ENCODE measurements at places on chromosomes 7 and 10.

DNA sequence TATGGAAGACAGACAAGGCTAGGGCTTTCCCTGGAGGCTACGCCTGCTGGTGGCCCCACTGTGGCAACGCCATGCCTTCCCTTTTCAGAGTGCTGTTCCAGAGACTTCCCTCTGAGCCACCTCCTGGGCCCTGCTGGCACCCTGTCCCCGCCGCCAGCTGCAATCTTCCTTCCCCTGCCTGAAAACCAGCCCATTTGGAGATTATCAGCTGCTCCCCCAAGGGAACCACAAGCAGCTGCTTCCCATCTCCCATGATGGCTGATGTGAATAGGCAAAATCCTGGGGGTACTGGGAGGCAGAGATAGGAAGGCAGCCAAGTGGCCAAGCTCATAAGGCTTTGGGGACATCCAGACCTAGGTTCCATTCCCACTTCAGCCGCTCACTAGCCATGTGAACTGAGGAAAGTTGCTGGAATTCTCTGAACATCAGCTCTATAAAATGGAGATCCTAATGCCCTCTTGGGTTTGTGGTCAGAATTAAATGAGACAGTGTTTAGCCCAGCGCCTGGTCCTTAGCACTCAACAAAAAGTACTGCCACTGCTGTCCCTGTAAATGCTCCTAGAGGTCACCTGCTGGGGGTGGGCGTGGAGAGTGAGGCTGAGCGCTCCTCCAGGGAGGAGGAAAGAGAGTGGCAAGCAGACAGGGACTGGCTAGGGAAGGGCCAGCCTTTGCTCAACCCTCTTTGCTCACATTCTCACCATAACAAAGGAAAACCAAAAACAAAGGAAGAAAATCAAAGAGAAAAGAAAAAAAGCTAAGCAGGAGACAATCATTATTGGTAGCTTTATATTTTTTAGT lies 5.9 kb downstream of the TSPAN33 start:
- DNase-seq, result peak; percentile 97

GRCh38 chr7:39824456-39825200 lies 125.4 kb upstream of the CDK13 start:
- DNase-seq, result peak; percentile 60

GRCh38 chr10:98403812-98404504 lies 11.0 kb downstream of the PYROXD2 start:
- DNase-seq, result no peak

- DNase-seq, result no peak
These were observed 2.4 kb downstream of the BRI3 start for GRCh38 chr7:98283887-98284222.

GRCh38 chr7:79142706-79143105 lies 310.8 kb downstream of the MAGI2 start:
- no peak for DNase-seq

DNA sequence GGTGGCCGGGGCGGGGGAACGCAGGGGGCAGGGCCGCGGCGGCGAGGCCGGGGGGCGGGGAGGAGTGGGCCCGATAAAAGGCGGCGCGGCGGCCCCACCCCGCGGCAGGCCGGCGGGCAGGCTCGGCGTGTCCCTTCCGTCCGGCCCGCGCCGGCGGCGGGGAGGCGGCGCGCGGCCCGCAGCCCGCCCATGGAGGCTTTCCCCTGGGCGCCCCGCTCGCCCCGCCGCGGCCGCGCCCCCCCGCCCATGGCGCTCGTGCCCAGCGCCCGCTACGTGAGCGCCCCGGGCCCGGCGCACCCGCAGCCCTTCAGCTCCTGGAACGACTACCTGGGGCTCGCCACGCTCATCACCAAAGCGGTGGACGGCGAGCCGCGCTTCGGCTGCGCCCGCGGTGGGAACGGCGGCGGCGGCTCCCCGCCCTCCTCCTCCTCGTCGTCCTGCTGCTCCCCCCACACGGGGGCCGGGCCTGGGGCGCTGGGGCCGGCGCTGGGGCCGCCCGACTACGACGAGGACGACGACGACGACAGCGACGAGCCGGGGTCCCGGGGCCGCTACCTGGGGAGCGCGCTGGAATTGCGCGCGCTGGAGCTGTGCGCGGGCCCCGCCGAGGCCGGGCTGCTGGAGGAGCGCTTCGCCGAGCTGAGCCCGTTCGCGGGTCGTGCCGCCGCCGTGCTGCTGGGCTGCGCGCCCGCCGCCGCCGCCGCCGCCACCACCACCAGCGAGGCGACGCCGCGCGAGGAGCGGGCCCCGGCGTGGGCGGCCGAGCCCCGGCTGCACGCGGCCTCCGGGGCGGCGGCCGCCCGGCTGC lies at the start of gene NANOS1:
TSS of gene NANOS1 (plus strand) at position 102 of the 808 bp plus-strand sequence. CDS start at position 190, 88 bp downstream.
- DNase-seq, result peak; percentile 57

DNA sequence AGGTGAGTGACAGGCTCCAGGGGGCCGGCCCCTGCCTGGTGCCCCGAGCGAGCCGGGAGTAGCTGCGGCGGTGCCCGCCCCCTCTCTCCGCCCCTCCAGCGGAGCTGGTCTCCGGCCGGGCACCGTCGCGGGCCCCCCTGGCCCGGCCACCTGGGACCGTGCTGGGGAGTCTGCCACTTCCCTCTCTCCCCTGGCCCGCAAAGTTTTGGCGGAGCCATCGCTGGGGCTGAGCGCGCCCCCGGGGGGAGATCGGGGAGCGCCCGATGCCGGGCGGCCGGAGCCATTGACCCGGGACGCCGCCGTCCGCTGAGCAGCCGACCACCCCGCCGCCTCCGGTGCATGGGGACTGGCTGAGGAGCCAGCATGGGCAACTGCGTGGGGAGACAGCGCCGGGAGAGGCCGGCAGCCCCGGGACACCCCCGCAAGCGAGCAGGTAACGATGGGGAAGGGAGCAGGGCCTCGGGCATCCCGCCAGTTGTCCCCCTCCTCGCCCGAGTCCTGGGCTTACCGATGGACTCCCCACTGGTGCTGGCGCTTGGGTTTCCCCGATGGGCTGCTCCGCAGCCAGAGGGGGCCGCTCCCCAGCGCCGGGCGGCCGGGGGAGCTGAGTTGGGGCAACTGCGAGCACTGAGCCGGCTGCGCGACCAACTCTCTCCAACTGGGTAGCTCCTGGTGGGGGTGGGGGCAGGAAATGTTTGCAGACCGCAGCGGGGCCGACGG lies at the start of gene UBTD1:
TSS of gene UBTD1 (plus strand) at position 84 of the 720 bp plus-strand sequence. CDS start at position 364, 280 bp downstream.
- DNase-seq, result peak; percentile 42

DNA sequence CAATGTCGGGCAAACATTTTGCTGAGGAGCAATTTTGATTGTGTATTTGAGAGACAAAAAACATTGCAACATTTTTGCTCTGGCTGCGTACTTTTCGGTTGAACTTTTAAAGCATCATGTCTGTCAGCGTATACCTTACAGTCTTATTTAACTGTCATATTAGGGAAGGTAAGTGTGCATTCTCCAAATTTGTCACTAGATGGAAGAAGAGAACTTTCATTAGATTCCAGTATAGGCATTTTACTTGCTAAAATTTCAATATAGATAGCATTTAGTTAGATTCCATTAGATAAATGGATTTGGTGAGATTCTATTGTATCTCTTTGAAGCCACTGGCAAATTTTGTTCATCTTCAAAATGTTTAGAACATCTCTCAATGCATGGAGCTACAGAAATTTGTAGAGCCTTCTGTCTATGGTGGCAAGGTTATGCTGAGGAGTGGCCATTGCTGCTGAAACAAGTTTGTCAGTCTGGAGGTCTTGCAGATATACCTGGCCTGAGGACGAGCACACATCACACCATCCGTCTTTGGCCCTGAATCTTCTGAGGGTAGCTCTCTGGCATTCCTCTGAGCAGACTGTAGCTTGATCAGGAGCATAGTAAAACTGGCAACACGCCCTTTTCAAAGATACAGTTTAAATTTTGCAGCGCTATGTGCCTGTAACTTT lies 437.5 kb upstream of the MBL2 start:
- DNase-seq, result peak; percentile 38

DNA sequence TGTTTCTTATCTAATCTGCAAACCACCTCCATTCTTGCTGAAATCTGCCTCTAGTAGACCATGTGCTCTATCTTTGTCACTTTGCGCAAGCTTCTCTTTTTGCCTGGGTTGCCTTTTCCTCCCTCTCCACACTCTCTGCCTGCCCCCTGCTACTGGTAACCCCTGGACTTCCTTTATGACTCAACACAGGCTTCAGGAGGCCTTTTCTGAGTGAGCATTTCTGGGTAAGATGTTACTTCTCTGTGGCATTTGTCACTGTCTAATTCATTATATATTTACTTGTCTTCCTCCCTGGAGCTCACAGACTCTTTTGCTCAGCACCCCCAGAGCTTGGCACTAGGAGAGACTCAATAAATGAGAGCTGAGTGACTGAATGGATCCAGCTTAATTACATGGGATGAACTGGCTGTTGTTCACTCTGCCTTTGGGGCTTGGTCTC lies 8.4 kb downstream of the GOLGA7B start:
- DNase-seq, result peak; percentile 77

DNA sequence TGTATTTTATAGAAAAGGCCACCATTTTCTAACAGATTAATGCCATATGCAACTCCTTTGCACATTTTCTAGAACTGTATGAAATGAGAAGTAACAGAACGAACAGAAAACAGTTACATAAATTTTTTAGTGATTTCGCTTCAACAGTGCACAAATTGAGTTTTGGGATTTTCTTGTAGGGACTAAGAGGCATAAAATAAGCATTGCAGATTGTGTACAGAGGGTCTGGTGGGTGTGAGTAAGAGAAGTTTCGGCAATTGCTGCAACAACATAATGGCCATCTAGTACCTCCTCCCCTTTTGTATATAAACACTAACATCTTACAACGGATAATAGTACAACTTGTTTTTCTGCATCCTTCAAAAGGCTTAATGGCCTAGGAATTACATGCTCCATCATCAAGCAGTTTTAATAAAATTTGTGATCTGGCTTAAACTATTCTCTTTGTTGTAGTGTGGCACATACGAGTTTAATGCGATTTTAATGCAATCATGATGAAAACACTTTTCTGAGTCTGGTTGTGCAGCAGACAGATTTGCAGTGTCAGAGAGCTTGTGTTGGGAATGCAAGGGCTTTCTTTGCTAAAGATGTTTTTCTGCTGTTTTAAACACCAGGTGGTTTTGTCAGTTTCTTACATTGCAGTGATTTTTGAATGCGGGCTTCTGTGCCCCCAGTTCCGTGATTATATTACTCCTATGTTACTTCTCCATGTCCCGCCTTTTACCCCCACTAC lies 2.9 kb downstream of the GLCCI1 start:
- no peak for DNase-seq

- DNase-seq, result peak; percentile 82
These were observed 2.0 kb downstream of the SRGN start for GRCh38 chr10:69089638-69090599.

DNA sequence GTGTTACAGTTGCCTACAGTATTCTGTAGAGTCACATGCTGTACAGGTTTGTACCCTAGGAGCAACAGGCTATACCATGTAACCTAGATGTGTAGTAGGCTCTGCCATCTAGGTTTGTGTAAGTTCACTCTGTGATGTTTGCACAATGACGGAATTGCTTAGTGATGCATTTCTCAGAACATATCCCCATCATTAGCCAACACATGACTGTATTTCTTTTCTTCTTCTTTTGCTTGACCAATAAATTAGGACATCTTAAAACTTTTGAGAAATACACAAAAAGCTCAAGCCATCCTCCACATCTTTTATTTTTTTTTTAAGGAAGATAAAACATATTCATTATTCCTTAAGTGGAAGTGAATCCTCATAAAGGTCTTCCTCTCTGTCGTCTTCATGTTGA lies 5.4 kb upstream of the PFKFB3 start:
- DNase-seq, result no peak

DNA sequence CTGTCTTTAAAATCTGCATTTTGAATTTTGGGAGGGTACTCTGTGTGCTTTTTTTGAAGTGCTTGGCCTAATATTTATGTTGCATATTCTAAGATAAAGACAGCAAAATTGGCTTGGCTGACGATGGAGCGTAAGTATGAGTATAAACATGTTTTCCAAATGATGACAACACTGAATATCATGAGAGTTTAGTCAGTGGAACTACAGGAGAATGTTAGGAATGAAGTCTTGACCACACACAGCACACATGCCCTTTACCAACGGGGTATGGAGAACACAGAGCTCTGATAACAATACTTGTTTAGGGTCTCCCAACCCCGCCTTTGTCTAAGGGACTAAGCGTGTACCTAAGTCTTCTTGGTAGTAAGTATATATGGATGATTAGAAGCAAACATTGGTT lies 253.9 kb upstream of the FZD8 start:
- DNase-seq, result no peak

DNA sequence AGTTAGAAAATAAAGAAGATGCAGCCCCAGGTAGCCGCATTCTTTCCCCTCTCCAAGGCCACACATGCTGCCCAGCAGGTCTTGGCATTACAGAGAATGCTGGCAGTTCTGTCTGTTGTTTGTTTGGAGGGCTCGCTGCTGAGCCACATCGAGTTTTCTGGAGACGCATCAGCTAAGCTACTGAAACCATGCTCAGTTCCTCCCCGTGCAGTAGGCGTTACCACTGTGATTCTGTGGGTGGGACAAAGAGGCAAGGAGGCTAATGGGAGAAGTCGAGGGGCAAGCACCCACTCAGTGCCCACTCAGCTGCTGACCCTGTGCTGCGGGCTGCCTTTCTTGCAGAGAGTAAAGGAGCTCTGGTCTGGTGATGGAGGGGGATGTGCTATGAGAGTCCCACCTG lies 15.5 kb upstream of the GTPBP4 start:
- DNase-seq, result no peak

GRCh38 chr10:5373891-5374611 lies 9.3 kb downstream of the UCN3 start:
- DNase-seq, result no peak

GRCh38 chr7:43469051-43469450 lies 113.9 kb upstream of the STK17A start:
- peak; percentile 18 for DNase-seq

GRCh38 chr7:36658335-36659171 lies 65.7 kb downstream of the AOAH start:
- no peak for DNase-seq

GRCh38 chr7:401495-401894 lies 111.5 kb downstream of the FOXL3 start:
- no peak for DNase-seq

DNA sequence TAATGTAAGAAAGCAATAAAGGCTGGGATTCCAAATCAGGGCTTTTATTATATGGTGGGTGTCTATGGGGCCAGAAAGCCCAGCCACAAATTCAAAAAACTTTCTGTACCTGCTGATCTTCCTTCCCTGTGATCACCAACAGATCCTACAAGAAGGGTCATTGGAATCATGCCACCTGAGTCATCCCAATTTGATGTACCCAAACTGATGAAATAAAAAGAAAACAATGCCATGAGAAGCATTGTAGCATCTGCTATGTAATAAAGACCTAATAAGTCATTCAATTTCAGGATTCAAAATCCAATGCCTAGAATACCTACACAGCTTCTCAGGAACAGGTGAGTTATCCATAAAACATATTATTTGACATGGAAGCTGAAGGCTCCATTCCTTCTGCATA lies 228.8 kb downstream of the DKK1 start:
- DNase-seq, result no peak
